Pons (tissue), 1 donor: ENCODE measurements at places on chromosomes 6 and 20.
A peak's percentile ranks its signal among the peaks of the same experiment; 100 is the strongest.

GRCh38 chr6:22313796-22314195 is 17.0 kb upstream of the PRL start:
- no peak for DNase-seq

GRCh38 chr6:121652726-121653623 is 217.5 kb downstream of the GJA1 start:
- no peak for DNase-seq

DNA sequence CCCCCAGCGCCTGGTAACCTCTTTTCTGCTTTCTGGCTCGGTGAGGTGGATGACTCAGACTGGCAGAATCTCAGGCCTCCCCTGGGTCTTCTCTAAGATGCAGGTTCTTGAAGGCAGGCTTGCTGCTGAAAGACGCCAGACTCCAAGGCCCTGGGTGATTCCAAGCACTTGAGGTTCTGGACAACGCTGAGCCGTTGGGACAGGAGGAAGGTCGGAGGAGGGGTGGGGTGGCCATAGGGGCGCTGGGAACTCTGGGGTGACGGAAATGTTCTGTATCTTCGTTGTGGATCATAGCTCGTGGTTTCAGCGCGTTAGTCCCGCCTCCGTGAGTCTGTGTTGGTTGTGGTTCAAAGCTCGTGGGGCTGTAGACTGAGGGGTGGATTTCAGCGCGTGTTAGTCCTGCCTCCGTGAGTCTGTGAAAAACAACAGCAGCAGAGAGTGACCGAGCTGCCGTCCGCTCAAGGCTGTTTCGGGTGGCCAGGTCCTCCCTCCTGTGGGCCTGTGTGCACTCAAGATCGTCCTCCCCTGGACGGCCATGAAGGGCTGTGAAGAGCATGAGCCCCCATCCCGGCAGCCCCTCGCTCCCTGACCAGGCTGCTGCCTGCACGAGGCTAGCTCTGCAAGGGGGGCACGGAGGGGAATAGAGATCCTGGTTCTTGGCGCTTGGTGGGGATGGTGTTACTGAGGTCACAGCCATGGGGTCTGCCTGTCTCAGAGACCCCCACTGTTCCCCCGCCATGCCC is 7.7 kb downstream of the NTSR1 start:
- no peak for DNase-seq

DNA sequence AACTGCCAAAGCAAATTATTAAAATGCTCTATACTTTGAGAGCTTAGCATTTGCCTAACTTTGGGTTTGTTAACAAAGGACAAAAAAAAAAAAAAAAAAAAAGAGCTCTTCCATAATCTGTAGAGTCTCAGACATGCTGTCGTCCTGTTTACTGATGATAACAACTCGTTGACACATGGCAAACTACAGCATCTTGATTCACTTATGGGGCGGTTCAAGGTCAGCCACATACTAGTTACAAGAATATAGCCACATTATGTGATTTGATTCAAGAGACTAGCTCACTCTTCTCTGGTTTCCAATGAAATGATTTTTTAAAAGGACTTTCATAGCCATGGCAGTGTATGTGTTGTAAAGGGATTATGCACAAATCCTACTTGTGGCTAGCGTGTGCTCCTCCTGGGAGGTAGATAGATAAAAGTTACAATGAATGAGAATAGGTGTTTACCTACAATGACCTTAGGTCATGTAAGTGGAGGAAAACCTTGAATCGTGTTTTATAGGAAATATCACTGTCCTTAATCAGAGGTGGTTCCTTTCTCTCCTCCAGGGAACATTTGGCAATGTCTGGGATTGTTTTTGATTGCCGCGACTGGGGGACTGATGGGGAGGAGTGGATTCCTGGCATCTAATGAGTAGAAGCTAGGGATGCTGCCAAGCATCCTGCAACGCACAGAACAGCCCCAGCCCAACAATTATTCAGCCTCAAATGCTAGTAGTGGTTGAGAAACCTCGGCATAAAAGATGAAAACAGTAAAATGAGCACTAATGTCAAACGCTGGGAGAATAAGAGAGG is 969.2 kb upstream of the SLC35B3 start:
- no peak for DNase-seq

DNA sequence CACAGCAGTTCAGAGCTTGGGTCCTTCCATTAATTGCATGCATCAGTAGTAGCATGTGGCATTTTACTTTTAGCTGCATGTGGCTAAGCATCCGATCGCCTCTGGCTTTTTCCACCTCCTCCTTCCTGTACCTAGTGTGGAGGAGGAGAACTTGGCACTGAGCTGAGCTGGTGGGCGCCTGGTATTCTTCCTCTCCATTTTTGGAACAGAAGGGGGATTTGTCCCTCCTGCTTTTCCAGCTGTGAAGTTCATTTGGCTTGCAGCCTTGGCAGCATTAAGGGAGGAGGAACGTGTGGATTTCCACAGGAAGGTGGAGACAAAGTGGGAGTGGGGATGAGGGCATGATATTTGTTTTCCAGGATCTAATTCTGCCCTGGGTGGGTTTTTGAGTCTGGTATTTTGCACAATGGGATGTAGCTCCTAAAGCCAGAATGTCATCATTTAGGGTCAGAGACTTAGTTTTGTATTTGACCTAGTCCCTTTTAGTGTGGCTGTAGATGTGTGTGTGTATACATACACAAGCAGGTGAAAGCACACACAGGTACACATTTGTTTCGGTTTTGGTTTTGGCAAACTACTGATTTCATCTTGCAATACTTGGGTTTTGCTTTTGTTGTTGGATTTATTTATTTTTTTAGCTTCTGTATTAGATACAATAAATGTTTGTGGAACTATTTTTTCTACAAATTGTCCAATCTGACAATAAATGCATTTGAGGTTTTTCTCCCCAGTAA is 90.0 kb downstream of the SASH1 start:
- peak; percentile 37 for DNase-seq

DNA sequence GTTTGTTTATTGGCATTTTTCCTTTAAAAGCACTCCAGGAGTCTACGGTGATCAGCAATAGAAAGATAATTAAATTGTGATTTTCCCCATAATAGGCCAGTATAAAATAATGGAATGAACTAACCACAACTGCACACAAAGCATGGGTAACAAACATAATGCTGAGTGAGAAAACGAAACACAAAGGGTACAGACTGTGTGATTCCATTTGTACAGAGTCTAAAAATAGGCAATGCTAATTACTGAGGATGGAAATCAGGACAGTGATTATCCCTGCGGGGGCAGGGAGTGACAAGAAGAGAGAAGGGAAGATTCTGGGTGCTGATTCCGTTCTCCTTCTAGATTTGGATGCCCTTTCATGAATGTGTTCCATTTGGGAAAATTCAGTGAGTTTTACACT is 478.1 kb downstream of the PREX1 start:
- DNase-seq: no peak

GRCh38 chr6:22064558-22064957 is 232.3 kb downstream of the PRL start:
- DNase-seq: no peak

GRCh38 chr6:77620278-77620882 is 32.5 kb upstream of the MEI4 start:
- DNase-seq: peak; percentile 3

GRCh38 chr6:53349209-53349693 is 501 bp upstream of the ELOVL5 start:
- DNase-seq: no peak

GRCh38 chr6:46175976-46176375 is 5.2 kb upstream of the ENPP5 start:
- no peak for DNase-seq

- no peak for DNase-seq
Measured at GRCh38 chr6:36679043-36679833, 724 bp downstream of the CDKN1A start.

DNA sequence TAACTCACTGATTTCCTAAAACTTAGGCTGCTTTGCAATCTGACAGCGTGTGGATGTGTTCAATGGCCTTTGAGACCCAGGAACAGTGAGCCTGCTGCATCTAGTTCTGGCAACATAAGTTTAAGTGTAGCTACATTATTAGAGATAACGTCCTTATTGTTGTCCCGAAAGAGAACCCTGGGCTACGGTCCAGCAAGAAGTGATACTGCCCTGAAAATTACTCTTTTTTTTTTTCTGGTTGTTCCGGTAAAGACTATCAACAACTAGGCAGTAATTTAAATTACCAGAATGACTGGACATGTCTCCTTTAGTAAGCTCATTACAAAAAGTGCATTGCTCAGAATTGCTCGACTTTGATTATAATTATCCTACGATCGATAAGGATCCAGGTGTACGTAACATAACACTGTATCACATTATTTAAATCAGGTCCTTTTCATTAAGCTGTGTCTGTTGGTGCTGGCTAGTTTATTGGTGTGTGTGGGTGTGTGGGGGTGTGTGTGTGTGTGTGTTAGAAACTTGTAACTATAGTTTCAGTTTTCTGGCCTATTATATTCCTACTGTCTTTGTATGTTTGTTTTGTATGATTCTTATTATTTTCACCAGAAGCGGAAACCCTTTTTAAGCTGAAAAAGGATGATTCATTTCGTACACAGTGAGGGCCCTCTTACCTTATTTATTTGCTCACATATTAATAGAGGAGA is 3.0 kb downstream of the TSHZ2 start:
- DNase-seq: no peak

- no peak for DNase-seq
Measured at GRCh38 chr6:131910219-131910589, 41.0 kb downstream of the CCN2 start.

DNA sequence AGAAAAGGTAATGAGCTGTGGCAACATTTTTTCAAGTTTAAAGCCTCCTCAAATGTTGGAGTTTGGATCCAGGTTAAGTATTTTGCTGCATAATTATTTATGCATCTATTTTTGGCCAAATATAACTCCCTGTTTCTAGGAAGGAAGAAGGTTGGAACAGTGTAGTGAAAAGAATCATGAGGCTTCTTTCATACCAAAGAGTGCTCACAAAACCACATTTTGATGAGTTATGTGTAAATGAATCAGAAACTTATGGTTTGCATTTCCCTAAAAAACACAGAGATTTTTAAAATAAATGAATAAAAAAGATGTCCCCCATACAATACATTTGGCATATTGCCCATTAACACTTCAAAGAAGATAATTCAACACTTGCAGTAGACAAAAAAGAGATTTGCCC is 246.9 kb upstream of the PRDM1 start:
- no peak for DNase-seq

GRCh38 chr20:18702736-18703135 is 110.8 kb upstream of the SCP2D1 start:
- DNase-seq: no peak

- DNase-seq: no peak
Measured at GRCh38 chr6:17397764-17398194, 4.4 kb downstream of the CAP2 start.

DNA sequence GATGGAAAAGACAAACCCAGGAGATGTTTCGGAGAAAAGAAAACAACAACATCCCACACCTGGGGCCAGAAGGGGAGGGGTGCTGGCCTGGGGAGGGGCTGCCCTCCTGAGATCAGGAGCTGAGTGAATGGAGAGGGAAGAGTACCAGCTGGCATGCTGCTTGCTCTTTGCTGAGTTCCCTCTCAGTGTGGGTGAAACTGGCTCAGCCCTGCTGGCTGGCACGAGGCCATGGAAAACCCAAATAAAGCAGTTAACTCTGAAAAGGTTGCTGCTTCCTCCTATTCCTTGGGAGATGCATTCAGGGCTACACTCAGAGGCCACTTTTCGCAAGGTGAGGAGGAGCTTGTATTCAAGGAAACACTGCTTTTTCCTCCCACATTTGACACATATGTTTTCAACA is 8.0 kb upstream of the KCNK16 start:
- peak; percentile 54 for DNase-seq

- DNase-seq: no peak
Measured at GRCh38 chr6:10873374-10873773, 8.5 kb downstream of the GCM2 start.

DNA sequence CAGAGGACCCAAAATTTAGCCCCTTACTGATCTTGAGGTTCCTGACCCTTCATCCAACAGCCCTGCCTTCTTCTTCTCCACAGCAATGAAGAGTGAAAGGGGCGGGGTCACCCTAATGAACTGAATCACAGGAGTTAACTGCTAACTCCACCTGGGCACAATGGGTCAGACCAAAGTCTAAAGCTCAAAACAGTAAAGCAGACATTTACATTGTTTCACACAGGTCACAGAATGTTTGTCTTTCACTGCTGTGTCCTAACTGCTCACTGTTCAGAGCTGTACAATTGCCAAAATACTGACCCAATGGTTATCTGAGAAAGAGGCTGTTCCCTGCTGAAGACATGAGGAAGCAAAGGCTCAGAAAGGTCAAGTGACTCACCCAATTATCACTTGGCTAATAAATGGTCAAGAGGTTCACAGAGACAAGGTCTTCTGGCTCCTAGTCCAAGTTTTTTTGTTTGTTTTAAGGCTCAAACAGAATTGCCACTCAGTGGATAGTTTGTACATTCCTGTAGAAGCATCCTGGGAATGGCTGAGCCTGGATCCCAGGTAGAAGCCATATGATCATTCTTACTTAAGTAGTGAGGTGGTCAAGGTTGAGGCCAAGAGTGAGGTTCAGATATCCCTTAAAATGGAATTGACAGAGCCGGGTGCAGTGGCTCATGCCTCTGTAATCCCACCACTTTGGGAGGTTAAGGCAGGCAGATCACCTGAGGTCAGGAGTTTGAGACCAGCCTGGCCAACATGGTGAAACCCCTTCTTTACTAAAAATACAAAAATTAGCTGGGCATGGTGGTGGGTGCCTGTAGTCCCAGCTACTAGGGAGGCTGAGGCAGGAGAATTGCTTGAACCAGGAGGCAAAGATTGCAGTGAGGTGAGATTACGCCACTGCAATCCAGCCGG is 35.1 kb upstream of the FAM83C start:
- no peak for DNase-seq

DNA sequence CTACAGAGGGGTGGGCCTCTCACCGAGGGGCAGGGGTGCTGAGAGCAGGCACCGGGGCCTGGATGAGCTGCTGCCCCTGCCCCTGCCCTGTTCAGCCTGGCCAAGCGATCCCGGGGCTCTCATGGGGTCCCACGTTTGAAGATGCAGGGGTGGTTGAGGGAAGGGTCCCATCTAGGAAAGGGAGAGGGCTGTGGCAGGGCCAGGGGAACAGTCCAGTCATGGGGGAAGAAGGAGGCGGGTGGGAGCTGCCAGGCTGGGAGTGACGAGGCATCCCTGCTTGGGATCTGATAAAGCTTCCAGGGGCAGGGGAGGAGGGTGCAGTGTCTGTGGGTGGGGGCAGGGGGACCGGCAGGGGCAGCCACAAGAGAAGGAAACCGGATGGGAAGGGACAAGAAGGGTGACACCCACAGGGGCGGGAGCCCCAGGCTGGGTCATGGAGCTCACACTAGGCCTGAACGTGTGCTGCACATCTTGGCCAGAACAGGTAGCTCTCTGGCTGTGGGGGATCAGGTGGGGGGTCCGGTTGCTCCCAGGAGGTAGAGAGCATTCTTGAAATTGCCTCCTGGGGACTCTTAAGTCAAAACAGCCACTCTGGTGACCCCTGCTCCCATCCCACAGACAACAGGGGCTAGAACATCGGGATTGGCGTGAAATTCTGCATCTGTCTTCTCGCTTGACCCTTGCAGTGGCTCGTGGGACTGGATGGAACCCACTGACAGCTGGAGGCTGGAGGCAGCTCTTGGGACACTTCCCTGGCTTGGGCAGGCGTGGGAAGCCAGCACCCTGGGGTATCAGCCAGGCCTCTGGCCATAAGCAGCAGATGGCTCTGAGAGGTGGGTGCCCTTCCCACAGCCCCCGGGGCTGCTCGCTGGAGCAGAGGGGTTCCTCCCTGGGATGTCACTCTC is 58.0 kb upstream of the GATA5 start:
- no peak for DNase-seq

GRCh38 chr6:79038061-79038460 is 40.0 kb downstream of the PHIP start:
- no peak for DNase-seq

- DNase-seq: no peak
Measured at GRCh38 chr20:19096843-19097242, 115.6 kb upstream of the SLC24A3 start.

GRCh38 chr6:167441715-167442206 is 116.9 kb downstream of the TTLL2 start:
- no peak for DNase-seq
